ENCODE measurements at places on chromosomes 2 and 18. TPM values are rescaled to one million over a fixed set of nuclear protein-coding genes. Genes with fewer than 3 reads are reported as not detected.
A peak's percentile ranks its signal among the peaks of the same experiment; 100 is the strongest.

- no peak for DNase-seq
These were observed 114.4 kb downstream of the ZNF385B start for GRCh38 chr2:179746981-179747380.

DNA sequence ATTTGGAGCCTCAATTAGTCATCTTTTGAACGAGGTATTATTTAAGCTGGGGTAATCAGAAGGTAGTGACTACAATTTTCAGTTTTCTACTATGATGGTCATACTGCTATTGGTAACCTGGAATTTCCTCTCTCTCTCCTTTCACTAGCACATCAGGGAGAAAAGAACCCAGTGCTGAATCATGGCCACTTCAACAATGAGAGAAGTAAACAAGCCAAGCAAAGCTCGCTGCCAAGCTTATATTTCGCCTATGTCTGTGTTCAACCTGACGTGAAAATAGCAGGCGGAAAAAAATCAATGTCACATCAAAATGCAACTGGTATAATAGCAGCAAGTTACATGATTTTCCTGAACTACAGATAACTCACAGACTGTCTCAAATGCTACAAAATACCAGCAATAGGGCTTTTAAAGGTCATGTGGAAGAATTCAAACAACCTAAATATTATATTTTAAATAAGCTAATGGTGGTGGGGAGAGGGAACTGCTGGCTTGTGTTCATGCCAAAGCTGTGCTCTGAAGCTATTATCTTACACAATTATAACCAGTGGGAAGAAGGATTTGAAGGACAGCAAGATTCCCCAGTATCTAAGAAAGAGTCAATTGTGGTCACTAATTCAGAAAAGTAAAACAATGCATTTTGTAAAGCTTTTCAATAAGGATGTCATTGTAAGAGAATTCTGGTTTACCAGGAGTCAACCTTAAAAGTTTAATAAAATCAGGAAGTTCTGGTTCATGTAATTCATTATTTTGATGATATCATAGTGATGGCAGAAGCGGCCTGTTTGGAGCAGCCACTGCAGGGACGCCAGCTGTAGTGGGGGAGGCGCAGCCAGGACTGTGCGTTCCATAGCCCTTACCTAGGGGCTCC is 38.0 kb downstream of the RNF152 start:
- no peak for DNase-seq

GRCh38 chr2:125516496-125517109 is 1139.4 kb upstream of the GYPC start:
- peak; percentile 9 for DNase-seq

GRCh38 chr2:213187386-213187785 is 36.0 kb upstream of the IKZF2 start:
- no peak for DNase-seq

The MARCHF7 gene
- 70.7 TPM for polyA plus RNA-seq

The ALK gene
- polyA plus RNA-seq: not detected

The DOK6 gene
- not detected for polyA plus RNA-seq

- peak; percentile 59 for DNase-seq
These were observed 10.3 kb upstream of the CHST10 start for GRCh38 chr2:100427627-100428258.

The KIF5C gene
- polyA plus RNA-seq: 0.28 TPM

DNA sequence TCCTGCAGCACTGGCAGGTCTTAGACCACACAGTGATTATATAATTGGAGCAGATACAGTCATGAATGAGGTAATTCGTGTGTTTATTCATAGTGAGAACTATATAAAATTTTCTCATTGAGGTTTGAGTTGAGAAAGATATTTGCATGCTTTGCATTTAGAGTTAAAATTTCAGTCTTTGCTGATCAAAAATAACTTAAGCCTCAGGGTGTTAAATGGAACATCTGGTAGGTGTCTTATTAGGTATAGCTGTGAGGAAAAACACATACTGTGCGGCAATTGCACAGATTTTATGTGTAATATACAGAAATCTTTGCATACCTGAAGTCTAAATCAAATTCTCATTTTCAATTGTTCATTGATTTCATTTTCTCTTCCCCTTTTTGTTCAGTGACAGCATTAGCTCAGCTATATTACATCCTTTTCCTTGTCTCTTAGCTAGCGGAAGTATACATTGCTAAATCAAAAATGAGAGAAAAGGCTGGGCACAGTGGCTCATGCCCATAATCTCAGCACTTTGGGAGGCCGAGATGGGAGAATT is 21.2 kb downstream of the GORASP2 start:
- DNase-seq: no peak

GRCh38 chr18:21841570-21841969 is 101.0 kb downstream of the MIB1 start:
- no peak for DNase-seq

- no peak for DNase-seq
These were observed 33.9 kb downstream of the SNORC start for GRCh38 chr2:232903989-232904388.

DNA sequence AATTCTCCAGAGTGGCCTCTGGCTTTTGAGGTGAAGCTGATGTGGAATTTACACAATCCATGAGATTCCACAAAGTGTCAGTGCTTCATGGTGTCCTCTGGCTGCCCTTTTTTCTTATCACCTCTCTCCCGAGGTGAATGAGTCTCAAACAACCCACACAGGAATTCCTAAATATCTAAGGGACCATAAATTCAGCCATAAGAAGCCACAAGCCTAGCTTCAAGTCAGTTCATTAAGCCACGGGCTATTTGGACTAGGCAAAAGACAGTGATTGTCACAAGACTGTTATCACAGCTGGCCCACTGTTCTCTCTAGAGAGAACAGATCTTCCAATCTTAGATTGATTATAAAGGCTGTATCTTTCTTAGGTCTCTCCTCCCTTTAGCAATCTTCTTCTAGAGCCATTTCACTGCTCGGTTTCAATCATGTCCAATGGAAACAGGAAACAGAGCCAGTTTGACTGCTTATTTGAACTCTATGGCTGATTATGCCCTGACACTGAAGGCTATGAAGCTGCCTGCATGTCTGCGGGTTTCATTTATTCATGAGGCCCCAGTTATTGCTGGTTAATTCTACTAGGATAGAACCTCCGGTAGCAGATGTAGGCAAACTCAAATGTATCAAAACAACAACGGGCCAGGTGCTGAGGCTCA is 4.1 kb downstream of the NEMP2 start:
- no peak for DNase-seq

The TDRD15 gene
- not detected for polyA plus RNA-seq

The SERPINB5 gene
- 0.08 TPM for polyA plus RNA-seq

DNA sequence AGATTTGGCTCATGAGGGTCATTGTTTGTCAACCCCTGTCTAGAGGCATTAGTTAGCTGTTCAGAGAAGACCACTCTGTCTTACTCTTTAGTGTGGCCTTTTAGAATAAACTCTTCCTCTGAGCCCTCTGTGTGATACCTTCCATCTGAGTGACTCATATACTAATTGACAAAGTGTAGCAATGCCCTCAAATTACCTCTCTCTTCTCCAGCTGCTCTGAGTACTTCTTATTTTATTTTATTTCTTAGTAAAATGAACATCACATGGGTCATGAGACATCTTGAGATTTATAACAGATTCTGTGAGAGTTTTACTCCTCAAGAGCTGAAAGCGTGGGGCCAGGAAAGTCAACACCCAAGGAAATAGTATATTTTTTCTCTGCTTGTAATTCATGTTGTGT is 67.4 kb downstream of the KCTD18 start:
- DNase-seq: no peak

The TXNDC2 gene
- polyA plus RNA-seq: 0.06 TPM

- no peak for DNase-seq
These were observed at the start of gene IL1R2 for GRCh38 chr2:101991721-101992145. IL1R2 (plus strand) TSS chr2:101991960; CDS start chr2:102008576, 16,616 bp downstream.

- no peak for DNase-seq
These were observed 427.9 kb downstream of the GALR1 start for GRCh38 chr18:77677536-77677935.

The TUBA3D gene
- not detected for polyA plus RNA-seq

The INPP5D gene
- 0.53 TPM for polyA plus RNA-seq

DNA sequence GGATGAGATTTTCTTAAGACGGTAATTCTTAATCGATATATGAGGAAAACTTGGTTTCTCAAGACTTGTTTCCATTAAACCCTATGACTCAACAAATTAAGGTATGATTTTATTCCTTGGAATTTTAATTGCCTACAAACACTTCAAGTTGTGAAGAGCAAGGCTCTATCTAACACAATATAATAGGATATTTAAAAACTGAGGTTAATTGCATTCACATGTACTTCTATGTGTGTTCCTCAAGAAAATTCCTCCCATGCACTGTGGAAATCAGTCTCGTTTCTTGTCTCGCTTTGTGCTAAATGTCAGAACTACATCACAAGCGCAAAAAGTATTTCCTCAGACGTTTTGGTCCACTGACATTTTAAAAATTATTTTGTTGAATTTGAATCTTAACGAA is 109.6 kb upstream of the UNC80 start:
- DNase-seq: no peak

Data from A549 (cell line).